ENCODE measurements at places on chromosomes 5 and 9. TPM values are rescaled to one million over a fixed set of nuclear protein-coding genes. Genes with fewer than 3 reads are reported as not detected.

PHF24 gene
- total RNA-seq = not detected

ZNF608 gene
- 0.77 TPM for total RNA-seq

ZNF782 gene
- total RNA-seq = 6.2 TPM

NR2F1-AS1 gene
- 0.19 TPM for total RNA-seq

C5orf58 gene
- not detected for total RNA-seq

PCSK5 gene
- 0.11 TPM for total RNA-seq

AUH gene
- total RNA-seq = 4.5 TPM

PCDHA13 gene
- not detected for total RNA-seq

GKAP1 gene
- 2.3 TPM for total RNA-seq

All from GM12878 (cell line).